Stimulated activated CD4-positive, alpha-beta T cell treated with anti-CD3 and anti-CD28 coated beads, TNF-alpha, amount 100 ng/mL, for 24 hours (primary cell): ENCODE measurements at places on chromosomes 7 and 10.

- no peak for DNase-seq
Measured at GRCh38 chr7:4748231-4748681, 27.2 kb upstream of the AP5Z1 start.

GRCh38 chr10:58543141-58543540 is 30.5 kb downstream of the BICC1 start:
- DNase-seq, result no peak

GRCh38 chr7:135274495-135275268 is 41.0 kb downstream of the STRA8 start:
- peak; percentile 69 for DNase-seq

DNA sequence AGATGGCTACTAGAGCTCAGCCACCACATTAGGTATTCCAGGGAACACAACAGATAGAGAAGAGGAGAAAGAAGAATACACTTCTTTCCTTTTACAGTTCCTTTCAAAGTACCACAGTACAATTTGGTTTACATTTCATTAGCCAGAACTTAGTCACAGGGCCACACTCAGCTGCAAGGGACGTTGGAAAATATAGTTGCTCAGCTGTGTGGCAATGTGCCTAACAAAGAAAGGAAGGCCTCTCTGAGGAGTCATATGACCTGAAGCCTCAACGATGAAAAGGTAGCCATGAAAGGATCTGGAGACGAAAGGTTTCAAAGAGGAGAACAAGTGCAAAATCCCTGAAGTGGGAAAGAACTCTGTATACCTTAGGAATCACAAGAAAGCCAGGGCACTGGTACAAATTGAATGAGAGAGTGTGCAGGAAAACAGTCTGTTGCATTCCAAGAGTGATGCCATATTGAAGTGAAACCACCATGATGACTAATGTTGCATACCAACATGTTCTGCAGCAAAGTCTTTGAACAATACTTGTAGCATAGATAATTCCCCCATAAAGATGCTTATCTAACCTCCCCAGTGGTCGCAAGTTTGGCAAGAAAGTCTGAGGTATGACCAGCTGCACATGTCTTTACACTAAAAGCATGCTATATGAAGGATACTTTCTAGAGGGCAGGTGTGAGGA is 278.9 kb downstream of the HPSE2 start:
- no peak for DNase-seq

DNA sequence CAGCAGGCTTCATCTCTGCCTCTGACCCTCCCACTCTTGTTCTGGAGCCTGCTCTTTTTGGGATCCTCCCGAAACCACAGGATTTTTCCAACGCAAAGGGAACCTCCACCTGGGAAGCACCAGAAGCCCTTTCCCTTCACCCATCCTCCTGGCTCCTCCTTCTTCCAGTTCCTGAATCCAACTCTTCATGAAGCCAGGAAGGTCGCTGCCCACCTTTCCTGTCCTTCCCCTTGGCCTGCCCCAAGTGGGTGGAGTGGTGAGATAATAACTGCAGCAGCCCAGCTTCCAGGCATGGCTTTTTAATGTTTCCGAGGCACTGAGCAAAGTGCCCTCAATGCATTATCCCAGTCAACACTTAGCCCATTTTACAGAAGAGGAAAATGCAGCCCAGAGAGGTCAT is 70.8 kb upstream of the EEPD1 start:
- no peak for DNase-seq
